ENCODE measurements at places on chromosomes 1 and 21. TPM values are rescaled to one million over a fixed set of nuclear protein-coding genes. Genes with fewer than 3 reads are reported as not detected.
A peak's percentile ranks its signal among the peaks of the same experiment; 100 is the strongest.

GRCh38 chr1:77146270-77146669, 73.0 kb downstream of the PIGK start:
- no peak for DNase-seq

DNA sequence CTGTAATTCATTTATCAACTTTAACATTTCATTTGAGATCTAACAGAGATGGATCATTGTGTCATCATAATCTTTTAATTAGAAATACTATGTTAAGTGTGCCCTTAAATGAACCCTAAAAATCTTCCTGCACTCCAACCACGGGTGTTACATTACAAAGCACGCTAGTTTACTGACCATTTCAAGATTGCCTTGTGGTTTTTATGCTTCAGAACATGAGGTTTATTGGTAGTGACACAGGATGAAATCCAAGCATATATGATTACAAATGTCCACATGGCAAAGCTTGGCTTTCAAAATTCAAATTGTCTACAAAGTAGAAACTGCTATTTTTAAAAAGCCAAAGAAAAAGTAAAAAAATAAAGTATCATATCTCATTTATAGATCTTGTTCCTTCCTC, 190.4 kb upstream of the USP25 start:
- no peak for DNase-seq

GRCh38 chr1:200888349-200888838, 6.3 kb upstream of the INAVA start:
- DNase-seq = no peak

- peak; percentile 47 for DNase-seq
Observed at GRCh38 chr1:178531887-178532286, 19.0 kb downstream of the TEX35 start.

DNA sequence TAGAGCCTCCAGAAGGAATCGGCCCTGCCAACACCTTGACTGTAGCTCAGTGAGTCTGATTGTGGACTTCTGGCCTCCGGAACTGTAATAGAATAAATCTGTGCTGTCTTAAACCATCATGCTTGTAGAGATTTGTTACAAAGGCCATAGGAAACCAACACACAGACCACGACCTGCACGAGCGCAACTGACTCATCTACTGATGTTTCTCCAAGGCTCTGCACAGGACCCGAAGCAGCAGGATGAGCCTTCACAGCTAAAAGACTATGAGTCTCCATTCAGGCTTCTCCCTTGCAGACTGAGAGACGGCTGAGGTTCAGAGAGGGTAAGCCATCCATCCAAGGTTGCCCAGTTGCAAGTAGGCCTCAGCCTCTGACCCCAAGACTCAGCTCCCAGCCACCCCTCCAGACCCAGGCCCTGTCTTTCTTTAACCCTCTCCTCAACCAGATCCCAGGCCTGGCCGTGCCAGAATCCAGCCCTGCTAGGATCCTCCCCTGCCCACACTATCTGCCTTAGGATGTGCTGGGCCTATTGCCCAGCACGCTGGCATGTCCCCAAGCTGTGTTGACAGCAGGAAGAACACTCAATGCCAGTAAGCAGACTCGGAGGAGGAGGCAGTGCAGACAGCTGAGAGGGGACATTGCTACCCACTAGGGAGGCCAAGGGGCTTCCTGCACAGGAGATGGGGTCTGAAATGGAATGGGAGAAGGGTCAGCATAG, 109.0 kb downstream of the HMGB4 start:
- DNase-seq = peak; percentile 70

The UBXN10 gene
- total RNA-seq = 1.3 TPM

The SLFNL1 gene
- not detected for total RNA-seq

The PPIAL4G gene
- total RNA-seq = not detected
